ENCODE measurements at places on chromosomes 12 and 14.

- no peak for DNase-seq
Observed at GRCh38 chr14:105088812-105089745, 23.8 kb upstream of the GPR132 start.

DNA sequence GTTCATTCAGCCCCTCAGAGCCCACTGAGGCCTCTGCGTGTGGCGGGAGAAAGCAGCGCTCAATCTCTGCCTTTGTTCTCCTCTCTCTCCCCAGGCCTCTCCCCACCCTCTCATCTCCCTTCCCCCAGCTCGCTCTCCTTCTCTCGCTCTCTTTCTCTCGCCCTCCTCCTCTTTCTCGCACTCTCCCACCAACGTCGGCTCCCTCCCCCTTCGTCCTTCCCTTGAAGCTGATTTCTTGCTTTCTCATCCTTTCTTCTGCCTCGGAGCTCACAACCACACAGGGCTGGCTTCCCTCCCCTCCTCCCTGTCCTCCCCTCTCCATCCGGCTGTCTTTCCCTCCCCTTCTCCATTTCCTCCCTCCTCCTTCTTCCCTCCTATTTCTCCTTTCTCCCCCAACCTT lies 96.4 kb downstream of the LRRC74A start:
- DNase-seq = no peak

DNA sequence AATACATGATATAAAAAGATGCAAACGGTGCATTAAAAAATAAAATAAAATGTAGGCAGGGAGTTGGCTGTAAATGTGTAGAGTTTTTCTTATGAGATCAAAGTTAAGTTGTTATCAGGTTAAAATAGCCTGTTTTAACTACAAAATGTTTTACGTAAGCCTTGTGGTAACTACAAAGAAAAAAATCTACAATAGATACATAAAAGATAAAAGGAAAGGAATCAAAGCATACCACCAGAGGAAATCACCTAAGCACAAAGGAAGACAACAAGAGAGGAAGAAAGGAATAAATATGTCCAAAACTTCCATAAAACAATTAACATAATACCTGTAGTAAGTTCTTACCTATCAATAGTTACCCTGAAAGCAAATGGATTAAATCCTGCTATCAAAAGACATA lies 12.2 kb downstream of the NELL2 start:
- no peak for DNase-seq

- DNase-seq = no peak
Observed at GRCh38 chr14:67857778-67858350, 38.3 kb downstream of the RAD51B start.

GRCh38 chr14:88829188-88829587 lies 4.7 kb downstream of the TTC8 start:
- no peak for DNase-seq

All from amygdala (tissue), 56 donors.